ENCODE measurements at places on chromosomes 7 and 10.

- no peak for DNase-seq
Measured at GRCh38 chr7:69217516-69218350, 380.5 kb upstream of the AUTS2 start.

DNA sequence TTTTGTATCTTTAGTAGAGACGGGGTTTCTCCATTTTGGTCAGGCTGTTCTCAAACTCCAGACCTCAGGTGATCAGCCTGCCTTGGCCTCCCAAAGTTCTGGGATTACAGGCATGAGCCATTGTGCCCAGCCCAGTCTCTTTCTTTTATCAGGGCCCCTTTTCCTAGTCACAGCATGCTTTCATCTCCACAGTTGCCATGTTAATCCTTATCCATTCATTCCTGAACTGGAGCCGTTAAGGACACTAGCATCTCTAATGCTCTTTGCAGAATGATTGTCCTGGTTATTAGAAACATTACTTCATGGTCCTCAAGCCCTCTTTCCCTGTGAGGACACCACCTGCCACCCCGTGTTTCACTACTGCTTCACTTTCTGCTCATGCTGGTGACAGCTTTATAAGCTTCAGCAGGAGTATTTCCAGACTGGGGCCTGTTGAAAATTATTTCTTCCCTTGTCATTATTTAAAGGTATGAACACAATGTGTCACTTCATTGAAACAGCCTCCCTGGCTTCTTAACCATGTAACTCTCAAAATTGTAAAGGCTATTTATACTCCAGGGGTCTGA lies 313.9 kb downstream of the BMPER start:
- no peak for DNase-seq

GRCh38 chr10:103691723-103692435 lies 163.5 kb downstream of the SH3PXD2A start:
- DNase-seq, result no peak

GRCh38 chr7:155581954-155582353 lies 35.6 kb upstream of the CNPY1 start:
- DNase-seq, result no peak

DNA sequence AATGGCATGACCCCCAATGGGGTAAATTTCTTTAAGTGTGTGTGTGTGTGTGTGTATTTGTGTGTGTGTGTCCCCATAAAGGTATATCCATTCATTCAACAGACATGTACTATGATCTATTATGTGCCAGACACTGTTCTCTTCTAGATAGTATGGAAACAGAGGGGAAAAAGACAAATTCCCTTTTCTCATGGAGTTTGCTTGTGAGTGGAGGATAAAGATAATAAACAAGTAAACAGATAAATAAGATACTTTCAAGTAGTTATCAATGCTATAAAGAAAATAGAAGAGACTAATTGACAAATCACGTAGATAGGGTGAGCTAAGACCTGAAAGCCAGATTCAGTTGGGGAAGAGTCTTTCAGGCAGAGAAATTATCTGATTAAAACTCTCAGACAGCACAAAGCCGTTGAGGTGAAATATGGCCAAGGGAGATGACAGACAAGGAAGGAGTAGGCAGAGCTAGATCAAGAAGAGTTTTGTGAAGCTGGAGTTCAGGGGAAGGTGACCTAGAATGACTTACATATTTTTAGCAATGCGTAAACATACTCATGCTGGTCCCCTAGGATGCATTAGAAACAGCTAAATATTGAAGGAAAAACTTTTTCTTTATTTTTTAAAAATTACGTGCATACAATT lies 45.2 kb upstream of the DMTF1 start:
- no peak for DNase-seq

DNA sequence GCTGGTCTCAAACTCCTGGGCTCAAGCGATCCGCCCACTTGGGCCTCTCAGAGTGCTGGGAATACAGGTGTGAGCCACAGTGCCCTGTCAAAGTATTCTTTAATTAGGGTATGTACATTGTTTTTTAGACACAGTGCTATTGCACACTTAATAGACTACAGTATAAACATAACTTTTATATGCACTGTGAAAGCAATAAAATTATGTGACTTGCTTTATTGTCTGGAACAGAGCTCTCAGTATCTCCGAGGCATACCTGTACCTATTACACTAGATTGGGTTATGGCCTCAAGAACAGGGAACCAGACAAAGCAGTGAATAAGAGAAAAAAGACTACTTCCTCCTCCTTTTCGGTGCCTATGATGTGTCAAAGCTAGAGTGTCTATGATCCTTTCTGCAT lies 13.1 kb downstream of the ATOH7 start:
- no peak for DNase-seq

DNA sequence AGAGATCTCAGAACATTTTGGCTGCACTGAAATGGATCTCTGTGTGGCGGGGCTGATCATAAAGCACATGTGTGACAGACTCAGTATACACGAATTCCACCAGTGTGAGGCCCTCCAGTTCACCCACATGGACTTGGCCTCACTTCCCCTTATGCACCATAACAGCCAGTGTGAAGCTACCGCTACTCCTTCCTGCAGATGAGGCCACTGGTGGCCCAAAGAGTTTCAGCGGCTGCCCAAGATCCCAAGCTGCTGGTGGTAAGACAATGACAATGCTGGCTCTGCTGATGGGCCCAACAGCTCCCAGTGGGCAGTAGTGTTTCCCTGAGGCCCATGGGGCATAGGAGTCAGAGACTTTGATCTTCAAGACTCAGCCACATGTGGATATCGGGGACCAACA lies 21.0 kb upstream of the C10orf71 start:
- no peak for DNase-seq

DNA sequence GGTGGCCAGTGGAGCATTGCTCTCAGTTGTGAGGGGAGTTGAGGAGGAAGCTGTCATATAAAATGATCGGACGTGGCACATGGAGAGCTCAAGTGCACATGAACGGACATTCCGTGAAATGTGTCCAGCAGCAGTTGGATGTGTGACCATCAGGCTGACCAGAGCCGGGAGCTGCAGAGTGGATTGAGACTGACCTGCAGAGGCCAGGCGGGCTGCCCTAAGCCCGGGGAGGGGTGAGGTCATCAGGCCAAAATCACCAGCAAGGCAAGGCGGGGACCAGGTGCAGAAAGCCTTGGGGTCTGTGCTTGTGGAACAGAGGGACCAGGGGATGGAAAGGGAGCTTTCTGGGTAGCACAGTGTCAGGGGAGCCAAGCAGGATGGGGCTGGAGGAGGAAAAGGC lies 279.5 kb downstream of the CELF2 start:
- DNase-seq, result no peak

GRCh38 chr7:126755381-126755780 lies 497.4 kb downstream of the GRM8 start:
- DNase-seq, result no peak

- no peak for DNase-seq
Measured at GRCh38 chr10:69074532-69074931, 13.4 kb upstream of the SRGN start.

- no peak for DNase-seq
Measured at GRCh38 chr10:107516349-107516748, 351.8 kb upstream of the SORCS1 start.

DNA sequence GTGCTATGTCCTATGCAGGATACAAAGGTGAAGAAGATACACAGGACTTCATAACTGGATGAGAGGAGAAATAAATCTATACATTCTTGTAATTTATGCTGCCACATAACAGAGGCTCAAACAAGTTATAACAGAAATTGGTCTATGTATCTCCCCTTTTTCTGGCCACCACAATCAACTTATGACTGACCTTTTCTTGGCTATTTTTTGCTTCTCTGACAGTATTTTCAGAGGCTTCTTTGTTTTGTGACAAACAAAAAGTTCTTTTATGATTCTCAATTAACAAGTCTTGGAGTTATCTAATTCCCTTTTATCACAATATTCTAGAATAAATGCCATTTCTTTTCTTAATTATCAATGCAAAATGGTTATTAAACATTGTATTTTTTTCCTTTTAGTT lies 953.0 kb upstream of the ZWINT start:
- DNase-seq, result no peak

GRCh38 chr10:25933653-25934608 lies at the start of gene MYO3A:
TSS of gene MYO3A (plus strand) at chr10:25934229. CDS start at chr10:25952111, 17,882 bp downstream.
- no peak for DNase-seq

DNA sequence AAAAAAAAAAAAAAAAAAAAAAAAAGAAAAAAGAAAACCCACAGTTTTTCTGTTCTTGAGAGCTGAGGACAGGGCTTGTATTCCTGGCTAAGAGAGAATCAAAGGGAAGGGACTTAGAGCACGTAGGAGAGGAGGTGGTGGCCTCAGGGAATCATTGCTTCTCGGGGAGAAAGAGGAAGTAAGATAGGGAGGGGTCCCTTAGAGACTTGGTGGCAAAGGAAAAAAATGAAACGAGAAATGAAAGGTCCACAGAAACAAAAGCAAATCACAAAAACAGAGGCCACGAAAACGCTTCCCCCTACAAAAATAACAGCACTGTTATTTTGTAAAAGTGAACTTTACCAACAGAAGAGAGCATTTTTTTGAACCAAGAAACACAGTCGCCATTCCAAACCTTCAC lies 323.1 kb upstream of the GALNT17 start:
- DNase-seq, result no peak

DNA sequence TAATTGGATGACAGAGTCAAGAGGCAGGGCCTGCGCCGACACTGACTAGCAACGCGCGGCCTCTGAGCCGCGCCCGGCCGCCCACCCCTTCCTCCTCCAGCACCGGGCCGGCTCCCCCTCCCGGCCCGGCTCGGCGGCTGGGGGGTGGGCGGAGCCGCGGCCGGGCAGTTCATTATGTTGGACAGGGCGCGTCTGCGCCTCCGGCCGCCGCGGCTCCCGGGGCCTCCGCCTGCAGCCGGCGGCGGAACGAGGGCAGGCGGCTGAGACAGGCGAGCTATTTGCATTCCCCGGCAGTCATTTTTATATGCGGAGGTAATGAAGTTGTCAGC lies 106.7 kb downstream of the SNX10 start:
- DNase-seq, result no peak

DNA sequence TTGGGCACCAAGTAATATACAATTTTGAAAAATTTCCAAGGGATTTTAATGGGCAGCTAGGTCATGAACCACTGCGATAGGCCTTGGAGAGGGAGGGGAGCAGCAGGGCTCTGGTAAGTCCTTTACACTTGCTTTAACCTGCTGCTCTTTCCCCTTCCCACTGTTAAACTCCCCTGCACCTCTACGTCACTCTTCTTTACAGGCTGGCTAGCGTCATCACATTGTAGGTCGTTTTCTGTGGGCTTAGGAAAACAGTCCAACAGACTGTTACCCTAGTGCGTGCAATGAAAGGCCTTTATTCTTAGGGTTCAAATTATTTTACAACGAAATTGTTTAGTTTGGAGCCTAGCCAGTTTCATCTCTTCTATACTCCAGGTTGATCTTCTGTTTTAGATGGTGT lies 235.7 kb downstream of the AUTS2 start:
- DNase-seq, result peak; percentile 60

- no peak for DNase-seq
Measured at GRCh38 chr7:39539816-39540215, 26.4 kb upstream of the YAE1 start.

All from NCI-H345 (cell line).